ENCODE measurements at places on chromosomes 3 and 15.

- DNase-seq, result no peak
These were observed 122.4 kb downstream of the SMAD6 start for GRCh38 chr15:66824424-66824823.

DNA sequence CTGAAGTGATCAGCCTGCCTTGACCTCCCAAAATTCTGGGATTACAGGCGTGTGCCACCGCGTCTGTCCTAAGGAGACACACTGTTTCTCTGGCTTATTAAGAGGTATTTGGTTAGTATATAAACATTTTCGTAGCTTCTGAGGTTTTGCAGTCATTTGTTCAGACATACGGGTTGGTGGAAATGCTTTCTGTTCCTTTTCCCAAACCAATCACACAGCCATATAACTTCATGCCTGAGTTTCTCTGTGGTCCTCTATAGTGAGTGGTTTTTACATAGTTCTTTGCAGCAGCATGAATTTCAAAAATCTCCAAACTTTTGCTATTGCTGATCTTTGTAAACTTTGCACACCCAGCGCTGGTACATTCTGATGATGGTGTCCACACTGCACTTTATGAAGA lies 100.5 kb downstream of the AKAP13 start:
- DNase-seq, result no peak

DNA sequence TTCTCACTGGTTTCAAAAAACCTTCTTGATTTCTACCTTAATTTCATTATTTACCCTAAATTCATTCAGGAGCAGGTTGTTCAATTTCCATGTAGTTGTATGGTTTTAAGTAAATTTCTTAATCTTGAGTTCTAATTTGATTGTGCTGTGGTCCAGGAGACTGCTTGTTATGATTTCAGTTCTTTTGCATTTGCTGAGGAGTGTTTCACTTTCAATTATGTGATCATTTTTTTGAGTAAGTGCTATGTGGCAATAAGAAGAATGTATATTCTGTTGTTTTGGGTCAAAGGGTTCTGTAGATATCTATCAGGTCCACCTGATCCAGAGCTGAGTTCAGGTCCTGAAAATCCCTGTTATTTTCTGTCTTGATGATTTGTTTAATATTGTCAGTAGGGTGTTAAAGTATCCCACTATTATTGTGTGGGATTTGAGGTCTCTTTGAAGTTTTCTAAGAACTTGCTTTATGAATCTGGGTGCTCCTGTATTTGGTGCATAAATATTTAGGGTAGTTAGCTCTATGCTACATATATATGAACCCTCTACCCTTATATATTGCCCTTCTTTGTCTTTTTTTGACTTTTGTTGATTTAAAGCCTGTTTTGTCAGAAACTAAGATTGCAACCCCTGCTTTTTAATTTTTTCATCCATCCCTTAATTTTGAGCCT lies 158.4 kb upstream of the TPRG1 start:
- no peak for DNase-seq

- DNase-seq, result no peak
These were observed 65.2 kb upstream of the HACD2 start for GRCh38 chr3:123650101-123650500.

DNA sequence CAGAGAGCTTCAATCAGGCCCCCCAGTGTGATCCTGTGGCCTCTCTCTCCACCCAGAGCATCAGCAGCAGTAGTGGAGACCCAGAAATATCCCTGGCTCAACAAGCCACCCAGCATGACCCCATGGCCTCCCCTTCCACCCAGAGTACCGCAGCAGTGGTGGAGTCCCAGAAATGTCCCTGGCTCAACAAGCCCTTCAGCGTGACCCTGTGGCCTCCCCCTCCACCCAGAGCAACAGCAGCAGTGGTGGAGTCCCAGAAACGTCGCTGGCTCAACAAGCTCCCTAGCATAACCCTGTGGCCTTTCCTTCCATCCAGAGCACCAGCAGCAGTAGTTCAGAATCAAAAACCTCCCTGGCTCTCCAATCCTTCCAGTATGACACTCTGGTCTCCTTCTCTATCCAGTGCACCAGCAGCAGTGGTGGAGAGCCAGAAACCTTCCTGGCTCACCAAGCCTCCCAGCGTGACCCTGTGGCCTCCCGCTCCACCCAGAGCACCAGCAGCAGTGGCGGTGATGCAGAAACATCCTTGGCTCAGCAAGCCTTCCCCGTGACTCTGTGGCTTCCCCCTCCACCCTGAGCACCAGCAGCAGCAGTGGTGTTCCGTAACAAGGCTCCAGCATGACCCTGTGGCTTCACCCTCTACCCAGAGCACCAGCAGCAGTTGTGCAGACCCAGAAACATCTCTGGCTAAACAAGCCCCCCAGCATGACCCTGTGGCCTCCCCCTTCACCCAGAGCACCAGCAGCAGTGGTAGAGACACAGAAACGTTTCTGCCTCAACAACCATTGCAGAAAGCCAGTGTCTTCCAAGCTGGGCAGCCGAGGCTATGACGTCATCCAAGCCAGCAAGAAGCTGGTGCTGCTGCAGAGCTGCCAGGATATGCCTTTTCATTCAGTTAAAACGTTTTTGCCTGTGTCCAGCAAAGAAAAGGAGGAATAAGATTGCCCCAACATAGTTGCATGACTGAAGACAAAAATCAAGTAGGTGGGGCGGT lies 61.3 kb upstream of the TAMM41 start:
- DNase-seq, result no peak

DNA sequence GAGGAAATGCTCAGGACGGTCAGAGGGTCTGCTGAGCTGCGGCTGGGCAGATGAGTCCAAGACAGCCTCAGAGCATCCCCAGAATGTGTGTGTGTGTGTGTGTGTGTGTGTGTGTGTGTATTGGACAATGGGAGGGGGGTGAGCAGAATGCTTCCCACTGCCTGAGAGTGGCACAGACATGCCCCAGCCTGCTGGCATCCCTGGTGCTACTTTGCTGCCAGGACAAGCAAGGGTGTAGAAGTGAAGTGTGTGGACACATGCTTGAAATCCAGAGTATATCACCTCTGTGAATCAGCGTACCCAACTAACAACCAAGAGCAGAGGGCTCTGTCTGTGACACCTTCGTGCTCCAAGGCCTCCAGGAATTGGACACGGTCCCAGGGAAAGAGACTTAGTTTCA lies 76.3 kb downstream of the SLC9A9 start:
- no peak for DNase-seq

GRCh38 chr15:57045741-57046382 lies 127.4 kb downstream of the TCF12 start:
- no peak for DNase-seq

- DNase-seq, result no peak
These were observed 204.9 kb downstream of the STAG1 start for GRCh38 chr3:136547293-136547692.

- DNase-seq, result no peak
These were observed 117.5 kb upstream of the PROK2 start for GRCh38 chr3:71902258-71903111.

DNA sequence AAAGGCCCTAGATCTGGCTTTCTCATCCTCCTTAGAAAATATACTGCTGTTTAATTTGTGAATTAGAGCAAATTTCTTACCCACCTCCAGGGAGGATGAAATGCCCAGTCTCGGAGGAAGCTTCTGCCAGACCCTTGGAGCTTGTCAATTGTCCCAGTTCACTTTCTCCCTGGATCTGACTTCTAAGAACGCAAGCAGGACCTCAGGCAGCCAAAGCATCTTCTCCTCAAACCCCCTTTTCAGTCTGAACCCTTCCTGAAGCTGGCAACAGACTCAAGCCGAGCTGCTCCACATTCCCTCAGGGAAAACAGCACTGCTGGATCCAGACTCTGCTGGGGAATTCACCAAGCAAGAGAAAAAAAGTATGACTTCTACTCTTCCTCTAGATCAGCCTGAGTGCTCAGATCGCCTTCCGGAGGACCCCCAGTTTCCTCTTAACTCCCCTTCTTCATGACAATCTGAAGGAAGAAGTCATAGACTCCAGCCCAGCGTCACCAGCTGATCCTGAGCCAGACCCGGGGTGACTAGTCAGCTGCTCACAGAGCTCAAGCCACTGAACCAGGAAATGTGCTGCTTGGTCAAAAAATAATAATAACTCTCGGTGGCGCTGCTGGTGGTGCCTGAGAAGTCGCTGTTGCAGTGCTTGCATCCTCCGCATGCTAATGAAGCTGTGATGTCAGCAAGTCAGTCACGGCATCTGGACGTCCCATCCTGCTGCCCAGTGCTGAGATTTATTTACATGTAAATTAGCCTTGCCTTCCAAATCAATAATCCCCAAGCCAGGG lies at the start of gene PRICKLE2:
TSS of gene PRICKLE2 (minus strand) at position 641 of the 785 bp plus-strand sequence. CDS start 26,539 bp downstream, outside the sequence.
- DNase-seq, result no peak

- no peak for DNase-seq
These were observed 386.7 kb downstream of the RSL24D1 start for GRCh38 chr15:54810031-54810430.

GRCh38 chr3:138463724-138464490 lies 29.5 kb downstream of the ESYT3 start:
- DNase-seq, result no peak

DNA sequence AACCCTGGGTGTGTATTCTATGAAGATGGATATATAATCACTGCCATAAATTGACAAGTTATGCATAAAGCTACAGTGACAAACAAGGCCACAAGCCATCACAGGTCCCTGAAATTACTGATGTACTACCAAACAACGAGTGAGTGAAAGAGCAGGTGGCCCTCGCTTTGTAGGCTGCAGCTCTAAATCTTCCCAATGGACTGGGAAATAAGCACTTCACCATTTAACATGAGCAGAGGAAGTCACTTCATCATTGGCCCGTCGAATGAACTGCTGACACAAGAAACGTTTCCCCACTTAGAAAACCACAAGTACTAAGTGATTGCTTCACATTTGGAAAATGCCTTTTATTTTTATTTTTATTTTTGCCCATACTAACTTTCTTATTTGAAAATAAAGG lies 218.0 kb downstream of the ZNF385D start:
- DNase-seq, result no peak

GRCh38 chr3:47314056-47314764 lies 31.5 kb downstream of the KLHL18 start:
- DNase-seq, result no peak

- no peak for DNase-seq
These were observed 596.7 kb downstream of the PDCD6IP start for GRCh38 chr3:34394978-34395748.

DNA sequence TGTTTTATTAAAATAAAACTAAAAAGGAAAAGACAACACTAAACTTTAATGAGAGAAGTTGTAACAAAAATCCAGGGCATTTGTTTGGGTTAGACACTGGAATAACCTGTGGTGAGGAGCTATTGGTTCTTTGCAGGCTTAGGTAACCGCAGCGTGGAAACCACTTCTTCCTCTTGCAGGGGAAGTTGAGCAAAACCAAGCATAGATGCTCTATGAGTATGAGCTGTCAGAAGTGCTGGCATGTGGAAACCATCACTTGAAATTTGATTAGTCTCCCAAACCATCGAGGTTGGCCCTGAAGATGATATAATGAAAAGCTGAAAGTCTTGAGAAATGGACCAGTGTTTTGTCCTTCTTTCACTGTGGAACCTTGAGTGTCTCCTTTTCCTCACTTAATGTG lies 127.1 kb upstream of the RBMS3 start:
- no peak for DNase-seq

DNA sequence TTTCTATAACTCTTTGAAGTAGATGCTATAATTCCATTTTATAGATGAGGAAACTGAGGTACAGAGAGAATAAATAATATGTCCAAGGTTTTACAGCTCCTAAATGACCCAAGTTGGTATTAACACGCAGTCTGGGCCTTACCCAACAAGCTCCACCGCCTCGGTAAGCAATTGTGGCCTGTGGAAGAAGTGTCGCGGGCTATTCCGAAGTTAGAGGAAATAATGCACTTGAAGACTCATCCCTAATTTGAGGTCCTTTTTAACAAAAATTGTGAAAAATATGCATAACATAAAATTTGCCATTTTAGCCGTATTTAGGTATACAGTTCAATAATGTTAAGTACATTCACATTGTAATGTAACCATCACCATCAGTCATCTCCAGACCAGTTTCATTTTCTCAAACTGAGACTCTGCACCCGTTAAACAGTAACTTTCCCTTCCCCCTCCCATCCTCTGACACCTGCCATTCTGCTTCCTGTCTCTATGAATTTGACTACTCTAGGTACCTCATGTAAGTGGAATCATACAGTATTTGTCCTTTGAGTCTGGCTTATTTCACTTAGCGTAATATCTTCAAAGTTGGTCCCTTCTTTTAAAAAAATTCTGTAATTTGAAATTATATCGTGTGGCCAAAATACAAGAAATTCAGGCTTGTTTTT lies 18.2 kb downstream of the IDH3A start:
- DNase-seq, result no peak

DNA sequence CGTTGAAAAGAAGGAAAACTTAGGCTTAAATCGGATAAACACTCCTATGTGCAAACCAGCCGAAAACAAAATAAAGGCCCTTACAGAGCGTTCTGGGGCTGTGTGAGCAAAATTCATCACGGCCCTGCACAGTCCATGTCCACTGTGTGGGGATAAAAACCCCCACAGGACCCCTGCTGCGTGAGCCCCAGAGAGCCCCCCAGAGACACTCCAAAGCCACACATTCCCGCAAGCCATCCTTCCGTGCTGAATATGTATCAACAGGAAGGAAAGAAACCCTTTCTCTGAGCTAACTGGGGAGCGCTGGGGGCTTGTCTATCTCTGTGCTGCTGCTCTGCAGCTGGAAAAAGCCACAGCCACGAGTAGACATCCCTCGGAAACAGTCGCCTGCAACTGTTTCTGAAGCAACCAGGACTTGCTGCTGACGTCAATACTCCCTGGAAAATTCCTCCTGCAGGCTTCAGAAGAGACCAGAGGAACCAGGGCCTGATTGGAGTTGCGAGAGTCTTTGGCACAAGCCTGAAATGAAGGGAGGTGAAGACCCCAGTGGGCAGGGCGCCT lies 72.7 kb downstream of the NUP210 start:
- no peak for DNase-seq

GRCh38 chr15:79027532-79028410 lies 62.8 kb downstream of the RASGRF1 start:
- no peak for DNase-seq

GRCh38 chr15:56241374-56242105 lies 2.1 kb downstream of the RFX7 start:
- DNase-seq, result no peak

GRCh38 chr3:87856126-87856525 lies 202.7 kb downstream of the CGGBP1 start:
- DNase-seq, result no peak

DNA sequence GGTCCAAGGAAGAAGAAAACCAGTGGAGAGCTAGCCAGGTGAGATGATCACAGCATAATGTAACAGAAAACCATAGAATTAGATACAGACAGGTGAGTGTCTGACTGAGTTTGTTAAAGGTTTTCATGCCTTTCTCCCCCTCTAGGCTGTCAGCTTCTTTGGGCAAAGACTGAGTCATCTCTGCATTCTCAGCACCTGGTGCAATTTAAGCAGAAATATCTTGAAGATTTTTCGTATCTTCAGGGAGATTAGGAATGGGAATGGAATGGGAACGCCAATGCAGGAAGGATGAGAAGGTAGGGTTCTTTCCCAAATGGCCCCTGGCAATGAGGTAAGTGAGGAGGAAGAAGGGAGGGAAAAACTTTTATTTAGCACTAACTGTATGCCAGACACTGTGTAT lies 122.0 kb upstream of the SLC7A14 start:
- DNase-seq, result no peak

DNA sequence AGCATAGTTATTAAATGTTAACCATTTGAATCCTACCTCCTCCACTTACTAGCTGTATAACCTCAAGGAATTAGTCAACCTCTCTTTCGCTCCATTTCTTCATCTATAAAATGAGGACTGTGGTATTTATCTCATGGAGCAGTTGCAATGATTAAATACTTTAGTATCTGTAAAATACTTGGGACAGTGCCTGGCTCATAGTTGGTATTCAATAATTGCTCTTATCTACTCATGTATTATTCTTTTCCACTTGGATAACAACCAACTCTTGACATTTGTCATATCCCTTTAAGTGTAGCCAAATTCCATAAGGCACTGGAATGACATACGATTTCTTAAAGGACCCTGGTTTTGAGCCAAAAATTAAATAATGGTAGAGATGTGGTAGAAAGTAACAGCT lies 72.0 kb downstream of the FSIP1 start:
- no peak for DNase-seq

Data from activated B cell treated with CpG ODN at 0.5 μM for 24 hours (primary cell).